ENCODE measurements at places on chromosomes 6 and 20.

DNA sequence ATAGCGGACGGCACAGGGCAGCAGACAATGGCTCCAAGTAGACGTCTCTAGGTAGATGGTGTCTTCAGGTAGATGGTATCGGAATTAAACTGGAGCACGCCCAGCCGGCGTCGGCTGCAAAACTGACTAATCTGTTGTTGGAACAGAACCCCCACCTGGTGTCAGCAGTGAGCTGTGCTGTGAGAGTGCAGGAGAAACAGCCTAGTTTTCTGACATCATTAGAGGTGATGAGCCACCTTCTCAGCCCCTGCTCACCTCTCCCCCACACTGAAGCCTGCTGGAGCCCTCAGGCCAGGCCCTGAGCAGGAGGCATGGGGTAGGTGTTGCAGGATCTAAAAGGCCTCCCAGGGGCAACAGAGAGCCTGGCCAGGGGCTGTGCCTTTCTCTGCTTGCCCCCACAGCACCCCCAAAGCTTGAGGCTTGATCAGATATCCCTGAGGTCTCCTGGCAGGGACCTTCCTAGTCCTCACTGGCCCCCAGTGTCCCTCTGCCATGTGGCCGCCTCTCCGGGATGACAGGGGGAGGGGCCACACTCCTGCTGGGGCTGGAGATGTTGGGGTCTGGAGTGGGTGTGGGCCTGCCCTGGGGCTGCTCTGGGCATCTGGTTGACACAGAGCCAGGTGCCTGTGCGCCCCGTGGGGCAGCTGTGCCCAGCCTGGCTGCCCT, 6.9 kb upstream of the HELZ2 start:
- peak; percentile 55 for DNase-seq

DNA sequence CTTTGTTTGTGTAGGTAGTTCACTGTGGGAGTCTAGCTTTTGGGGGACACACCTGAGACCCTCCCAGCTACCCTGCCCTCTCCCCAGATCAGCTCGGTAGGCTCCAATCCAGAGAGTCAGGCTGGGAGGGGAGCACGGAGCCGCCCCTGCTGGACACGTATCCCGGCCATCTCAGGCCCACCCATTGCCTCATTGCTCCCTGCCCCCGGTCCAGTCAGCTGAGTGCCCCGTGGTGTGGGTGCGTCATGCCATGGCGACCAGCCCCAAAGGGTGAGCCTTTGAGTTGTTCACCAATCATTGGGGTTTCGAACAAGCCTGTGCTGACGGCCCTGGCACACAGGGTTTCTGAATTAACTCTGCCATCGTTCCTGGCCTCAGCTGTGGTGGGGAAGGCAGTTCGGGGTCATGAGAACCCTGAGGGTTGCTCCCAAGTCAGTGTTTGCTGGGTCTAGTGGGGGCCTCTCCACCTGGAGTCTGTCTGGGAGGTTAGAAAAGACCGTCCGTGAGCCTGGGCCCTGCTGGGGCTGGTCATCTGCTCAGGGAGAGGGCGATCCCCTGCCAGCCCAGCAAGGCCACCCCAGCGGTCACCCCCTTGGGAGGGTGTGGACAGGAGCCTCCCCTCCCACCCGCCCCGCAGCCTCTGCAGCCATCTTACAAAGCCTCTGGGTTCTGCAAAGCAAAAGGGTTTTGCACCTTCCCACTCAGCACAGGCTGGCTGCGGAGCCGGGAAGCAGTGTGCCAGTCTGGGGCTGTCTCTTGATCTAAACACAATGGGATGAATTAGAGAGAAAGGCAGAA, 34.5 kb downstream of the NTSR1 start:
- no peak for DNase-seq

GRCh38 chr6:170227996-170228945, 62.6 kb downstream of the DLL1 start:
- no peak for DNase-seq

- peak; percentile 84 for DNase-seq
Observed at GRCh38 chr6:42783177-42783875, 1.5 kb downstream of the BICRAL start.

- no peak for DNase-seq
Observed at GRCh38 chr20:63679799-63680305, 16.6 kb upstream of the TNFRSF6B start.

DNA sequence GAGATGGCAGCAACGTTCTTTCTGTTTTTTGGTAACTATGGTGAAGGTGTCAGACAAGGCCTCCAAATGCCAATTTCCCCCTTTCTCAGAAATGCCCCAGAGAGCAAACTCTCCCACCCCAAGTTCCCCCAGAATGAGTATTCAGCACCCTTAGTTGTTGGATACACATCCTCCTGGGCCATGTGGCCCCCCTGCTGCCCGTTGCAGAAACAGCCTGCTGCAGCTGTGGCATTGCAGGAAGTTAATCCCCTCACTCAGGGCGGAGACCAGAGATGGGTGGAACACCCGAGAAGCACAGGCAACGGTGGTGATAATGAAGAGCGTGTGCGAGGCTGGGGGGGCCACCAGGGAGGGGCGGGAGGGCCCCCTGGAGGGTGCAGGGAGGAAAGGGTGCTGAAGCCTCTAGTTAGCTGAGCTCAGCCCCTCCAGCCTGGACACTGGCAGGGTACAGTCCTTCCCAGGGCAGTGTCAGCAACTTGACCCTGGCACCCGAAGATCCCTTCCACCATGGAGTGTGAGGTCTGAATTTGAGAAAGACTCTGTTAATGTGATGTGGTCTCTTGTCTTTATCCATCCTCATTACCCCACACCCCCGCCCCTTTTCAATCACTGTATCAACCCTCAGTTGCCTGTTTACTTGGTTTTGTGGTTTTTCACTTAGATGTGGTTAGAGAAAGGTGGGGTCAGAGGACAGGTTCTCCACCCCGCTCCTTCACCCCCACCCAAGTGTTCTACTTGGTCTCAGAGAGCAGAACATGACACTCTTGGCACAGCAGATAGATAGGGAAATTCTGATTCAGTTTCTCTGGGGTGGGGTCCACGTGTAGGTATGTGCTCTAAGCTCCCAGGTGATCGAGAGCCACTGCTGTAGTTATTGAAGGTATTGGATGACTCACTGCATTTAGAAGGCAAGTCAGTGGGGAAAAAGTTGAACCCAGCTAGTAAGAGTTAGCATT, 208.8 kb upstream of the SUPT3H start:
- DNase-seq: peak; percentile 50

DNA sequence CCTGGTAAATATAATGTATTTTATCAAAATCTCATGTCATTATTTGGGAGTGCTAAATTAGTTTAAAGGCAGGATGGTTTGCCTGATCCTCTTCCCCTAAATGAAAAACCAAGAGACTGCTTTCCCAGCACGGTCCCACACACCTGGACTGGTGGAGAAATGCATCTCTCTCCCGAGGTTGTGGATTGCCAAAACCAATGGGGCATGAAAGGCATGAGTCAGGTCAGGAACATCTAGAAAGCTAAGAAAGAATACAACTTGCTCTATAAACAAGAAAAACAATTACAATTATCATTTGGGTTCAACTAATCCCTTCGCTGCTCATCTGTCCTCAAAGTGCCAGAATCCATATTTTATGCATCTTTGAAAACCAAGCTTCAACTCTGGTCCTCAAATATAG, 308.3 kb upstream of the IRAK1BP1 start:
- DNase-seq: no peak

Data from T-helper 2 cell (primary cell).